ENCODE measurements at places on chromosomes 5 and 9.

- peak; percentile 83 for DNase-seq
Observed at GRCh38 chr5:60277941-60278340, 384.4 kb upstream of the PDE4D start.

- no peak for DNase-seq
Observed at GRCh38 chr9:107389617-107390071, 99.9 kb downstream of the KLF4 start.

DNA sequence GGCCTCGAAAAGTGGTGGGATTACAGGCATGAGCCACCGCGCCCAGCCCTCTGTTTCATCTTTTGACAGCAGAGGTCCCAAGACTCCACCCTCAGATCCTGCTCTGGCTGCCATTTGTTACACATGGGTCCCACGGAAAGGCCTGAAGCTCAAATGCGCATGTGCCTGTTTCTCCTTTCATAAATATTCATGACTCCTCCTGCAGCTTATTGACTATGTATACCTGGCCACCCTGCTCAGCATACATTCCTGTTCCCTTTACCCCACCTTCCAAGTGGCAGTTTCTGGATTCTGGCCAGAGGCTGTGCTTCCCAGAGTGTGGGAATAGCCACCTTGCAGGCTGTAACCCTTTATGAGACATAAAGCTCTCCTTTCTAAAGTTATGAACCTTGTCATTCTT lies 46.5 kb downstream of the AUH start:
- no peak for DNase-seq

- no peak for DNase-seq
Observed at GRCh38 chr5:58750036-58750435, 167.2 kb downstream of the RAB3C start.

DNA sequence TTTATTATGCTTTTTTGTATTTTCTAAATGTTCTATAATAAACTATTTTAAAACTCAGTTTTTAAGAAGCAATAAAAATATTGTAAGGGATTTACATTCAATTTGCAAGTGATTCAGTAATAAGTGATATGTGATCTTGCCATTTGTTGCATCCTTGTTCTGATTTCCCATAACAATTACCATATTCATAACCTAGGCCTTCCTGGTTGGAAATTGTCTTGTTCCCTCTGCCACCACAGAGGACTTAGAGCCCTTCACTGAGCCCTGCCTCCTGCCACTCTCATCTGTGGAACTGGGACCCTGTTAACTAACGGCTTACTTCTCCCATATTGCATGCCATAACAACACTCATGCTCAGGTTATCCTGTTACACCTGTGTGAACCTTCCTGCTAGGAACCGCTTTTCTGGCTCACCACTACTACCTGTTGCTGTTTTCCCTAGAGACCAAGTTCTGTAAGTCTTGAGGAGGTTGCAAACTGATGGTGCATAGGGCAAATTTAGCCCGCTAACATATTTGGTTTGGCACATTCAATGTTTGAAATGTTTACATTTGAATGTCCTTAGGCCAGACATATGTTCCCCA lies 32.9 kb upstream of the DTWD2 start:
- DNase-seq: no peak

GRCh38 chr5:139839918-139840317 lies 44.3 kb downstream of the PSD2 start:
- no peak for DNase-seq

- DNase-seq: no peak
Observed at GRCh38 chr5:75152860-75153259, 83.8 kb downstream of the ANKRD31 start.

DNA sequence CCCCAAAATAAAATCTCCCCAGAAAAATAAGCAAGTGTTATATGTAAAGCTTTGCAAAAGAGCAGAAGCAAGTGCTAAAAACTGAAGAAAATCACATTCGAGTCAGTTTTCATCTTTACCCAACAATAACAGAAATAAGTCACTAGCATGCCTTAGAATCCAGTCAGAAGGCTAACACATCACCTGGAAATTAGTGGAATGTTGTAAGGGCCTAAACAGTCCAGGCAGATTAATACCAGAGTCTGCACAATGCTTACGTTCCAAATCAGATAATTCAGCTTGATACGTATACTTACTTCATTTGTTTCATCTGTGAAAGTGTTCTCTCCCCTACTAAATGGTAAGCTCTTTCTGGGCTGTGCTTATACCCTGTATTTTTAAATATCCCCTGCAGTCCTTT lies 42.7 kb downstream of the SUSD1 start:
- DNase-seq: no peak

- no peak for DNase-seq
Observed at GRCh38 chr9:136438548-136439480, 831 bp downstream of the INPP5E start.

- no peak for DNase-seq
Observed at GRCh38 chr9:91655658-91656057, 232.0 kb upstream of the NFIL3 start.

DNA sequence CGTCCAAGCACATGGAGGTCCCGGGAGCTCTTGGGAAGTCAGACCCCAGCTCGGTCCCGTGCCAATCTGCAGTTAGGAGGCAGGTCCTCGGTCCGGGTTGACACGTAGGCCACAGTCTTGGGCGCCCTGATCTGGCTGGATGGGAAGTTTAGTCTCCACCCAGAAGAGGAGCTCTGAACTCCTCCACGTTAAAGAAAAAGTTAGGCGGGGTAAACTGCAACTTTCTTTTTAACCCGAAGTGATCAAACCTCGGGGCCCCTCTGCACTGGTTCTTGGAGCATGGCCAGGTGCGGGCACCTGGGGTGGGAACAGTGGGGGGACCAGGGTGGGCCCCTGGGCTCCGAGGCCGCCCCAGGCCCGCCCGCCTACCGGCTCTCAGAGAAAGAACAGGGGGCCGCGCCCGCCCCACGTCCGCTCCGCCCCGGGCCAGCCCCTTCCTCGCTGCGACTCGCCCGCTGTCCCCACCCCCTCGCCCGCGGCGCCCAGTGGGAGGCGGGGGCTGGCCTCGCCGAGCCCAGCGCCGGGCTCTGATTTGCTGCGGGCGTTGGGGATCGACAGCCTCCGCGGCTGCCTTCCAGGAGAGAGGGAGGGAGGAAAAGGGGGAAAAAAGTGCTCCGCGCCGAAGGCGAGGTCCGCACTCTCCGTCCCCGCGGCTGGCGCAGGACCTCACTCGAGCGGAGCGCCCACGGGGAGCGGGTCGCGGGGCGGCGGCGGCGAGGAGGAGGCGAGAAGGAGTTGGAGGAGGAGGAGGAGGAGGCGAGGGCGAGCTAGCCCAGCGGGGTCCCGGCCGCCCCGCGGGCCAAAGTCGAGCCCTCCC lies at the start of gene COL5A1:
Gene COL5A1 (plus strand): TSS at position 631 of the 817 bp plus-strand sequence. CDS start 385 bp downstream, outside the sequence.
- DNase-seq: no peak

DNA sequence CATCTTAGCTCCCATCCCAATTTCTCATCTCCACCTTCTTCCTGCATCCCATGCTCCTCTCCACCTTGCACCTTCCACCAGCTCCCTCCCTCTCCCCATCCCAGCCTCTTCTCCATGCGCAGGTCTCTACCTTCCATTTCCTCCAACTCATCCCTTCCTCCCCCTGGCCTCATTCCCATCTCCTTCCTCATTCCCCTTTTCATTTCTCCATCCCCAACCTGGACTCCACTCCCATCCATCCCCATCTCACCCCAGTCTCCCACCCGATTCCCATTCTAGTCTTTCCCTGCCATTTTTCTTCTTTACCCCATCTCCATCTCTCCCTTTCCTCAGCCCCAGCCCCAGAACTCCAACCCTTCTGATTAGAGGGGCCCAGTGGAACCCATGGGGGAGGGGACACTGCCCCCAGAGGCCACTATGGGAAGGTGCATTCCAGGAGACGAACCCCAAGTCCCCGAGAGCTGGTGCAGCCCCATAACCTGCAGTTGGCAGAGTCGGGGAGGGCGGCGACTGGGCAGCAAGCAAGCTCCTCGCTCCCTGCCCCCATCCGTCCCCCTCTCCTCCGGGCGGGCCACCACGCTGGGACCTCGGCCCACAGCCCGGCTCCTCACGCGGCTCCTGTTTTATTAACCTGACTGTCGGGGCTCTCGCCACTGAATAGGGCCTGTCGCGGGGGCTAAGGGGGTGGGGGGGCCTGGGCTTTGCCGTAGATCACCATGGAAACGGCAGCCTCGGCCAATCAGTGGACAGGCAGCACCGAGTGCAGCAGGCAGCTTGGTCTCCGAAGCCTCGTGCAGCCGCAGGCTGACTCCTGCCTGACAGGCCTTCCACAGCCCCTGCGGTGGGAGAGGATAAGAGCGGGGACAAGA lies 66.7 kb downstream of the PCDH1 start:
- DNase-seq: no peak

GRCh38 chr9:107744873-107745272 lies 255.3 kb upstream of the KLF4 start:
- no peak for DNase-seq

DNA sequence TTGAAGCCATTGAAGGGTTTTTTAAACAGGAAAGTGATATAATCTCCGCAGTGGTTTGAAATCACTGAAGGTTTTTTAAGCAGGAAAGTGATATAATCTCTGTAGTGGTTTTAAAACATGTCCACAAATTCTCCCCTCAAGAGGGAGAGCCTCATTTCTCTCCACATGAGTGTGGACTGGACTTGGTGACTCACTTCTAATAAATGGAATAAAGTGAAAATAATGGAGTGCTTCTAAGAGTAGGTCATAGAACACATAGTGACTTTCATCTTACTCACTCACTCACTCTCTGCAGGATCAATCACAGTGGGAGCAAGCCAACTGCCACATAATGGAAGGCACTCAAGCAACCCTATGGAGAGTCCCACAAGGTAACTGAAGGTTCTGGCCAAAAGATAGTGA lies 12.0 kb downstream of the CTNNAL1 start:
- DNase-seq: peak; percentile 26

GRCh38 chr5:107330903-107331302 lies 339.8 kb downstream of the EFNA5 start:
- no peak for DNase-seq

- no peak for DNase-seq
Observed at GRCh38 chr5:109089191-109089590, 320.6 kb downstream of the PJA2 start.

GRCh38 chr9:93565089-93565488 lies 11.3 kb upstream of the PHF2 start:
- DNase-seq: no peak

DNA sequence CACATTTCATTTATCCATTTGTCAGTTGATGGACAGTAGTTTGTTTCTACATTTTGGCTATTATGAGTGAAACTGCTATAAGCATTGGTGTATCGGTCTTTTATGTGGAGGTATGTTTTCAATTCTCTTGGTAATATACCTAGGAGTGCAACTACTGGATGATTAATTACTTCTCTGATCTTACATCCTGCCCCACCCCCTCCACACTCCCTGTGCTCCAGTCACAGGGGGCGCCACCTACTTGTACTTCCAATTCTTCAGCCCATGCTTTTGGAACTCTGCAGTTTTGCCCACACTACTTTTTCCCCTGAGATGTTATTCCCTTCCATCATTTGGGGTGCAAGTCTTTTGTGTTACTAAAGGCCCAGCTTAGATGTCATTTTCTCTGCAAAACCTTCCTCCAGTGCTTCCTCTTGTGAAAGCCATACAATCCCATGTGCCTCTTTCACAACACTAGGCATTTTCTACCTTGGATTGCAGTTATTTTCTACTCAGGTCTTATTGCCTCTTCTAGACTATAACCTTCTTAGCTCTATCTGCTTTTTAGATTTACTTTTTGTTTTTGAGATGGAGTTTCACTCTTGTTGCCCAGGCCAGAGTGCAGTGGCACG lies 42.1 kb downstream of the SEC61B start:
- DNase-seq: no peak

DNA sequence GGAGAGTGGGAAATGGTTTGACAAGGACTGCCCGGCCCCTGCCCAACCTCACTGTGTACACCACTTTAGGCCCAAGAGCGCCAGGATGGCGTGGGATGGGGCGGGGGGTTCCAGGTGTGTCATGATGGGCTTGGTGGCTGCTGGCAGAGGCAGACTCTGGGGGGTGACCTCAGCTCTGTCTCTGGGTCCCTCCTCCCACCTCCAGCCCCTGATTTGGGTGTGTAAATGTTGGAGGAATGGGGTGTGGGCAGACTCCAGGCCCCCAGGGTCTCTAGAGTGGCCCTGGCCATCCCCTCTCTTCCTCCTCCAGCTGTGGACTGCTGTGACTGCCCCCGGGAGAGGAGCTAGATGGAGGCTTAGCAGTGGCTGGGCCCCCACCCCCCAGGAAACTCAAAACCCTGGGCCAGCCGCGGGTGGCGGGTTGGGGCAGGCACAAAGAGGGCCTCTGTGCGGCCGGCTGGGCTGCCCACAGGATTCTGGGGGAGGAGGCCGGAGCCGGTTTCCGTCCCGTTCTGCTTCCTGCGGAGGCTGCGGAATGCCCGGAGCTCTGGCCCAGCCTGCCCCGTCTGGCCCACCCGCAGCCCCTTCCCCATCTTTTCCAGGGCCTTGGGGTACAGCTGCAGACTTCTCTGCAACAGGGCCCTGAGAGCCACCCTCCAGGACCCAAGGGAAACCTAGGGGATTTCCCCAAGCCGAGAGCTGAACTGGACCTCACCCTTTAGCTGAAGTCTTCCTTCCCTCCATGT lies 23.1 kb downstream of the CXXC5 start:
- DNase-seq: peak; percentile 23

- DNase-seq: no peak
Observed at GRCh38 chr9:135552021-135552697, 6.2 kb downstream of the OBP2A start.

GRCh38 chr5:3100921-3101551 lies 349.6 kb upstream of the IRX2 start:
- no peak for DNase-seq

DNA sequence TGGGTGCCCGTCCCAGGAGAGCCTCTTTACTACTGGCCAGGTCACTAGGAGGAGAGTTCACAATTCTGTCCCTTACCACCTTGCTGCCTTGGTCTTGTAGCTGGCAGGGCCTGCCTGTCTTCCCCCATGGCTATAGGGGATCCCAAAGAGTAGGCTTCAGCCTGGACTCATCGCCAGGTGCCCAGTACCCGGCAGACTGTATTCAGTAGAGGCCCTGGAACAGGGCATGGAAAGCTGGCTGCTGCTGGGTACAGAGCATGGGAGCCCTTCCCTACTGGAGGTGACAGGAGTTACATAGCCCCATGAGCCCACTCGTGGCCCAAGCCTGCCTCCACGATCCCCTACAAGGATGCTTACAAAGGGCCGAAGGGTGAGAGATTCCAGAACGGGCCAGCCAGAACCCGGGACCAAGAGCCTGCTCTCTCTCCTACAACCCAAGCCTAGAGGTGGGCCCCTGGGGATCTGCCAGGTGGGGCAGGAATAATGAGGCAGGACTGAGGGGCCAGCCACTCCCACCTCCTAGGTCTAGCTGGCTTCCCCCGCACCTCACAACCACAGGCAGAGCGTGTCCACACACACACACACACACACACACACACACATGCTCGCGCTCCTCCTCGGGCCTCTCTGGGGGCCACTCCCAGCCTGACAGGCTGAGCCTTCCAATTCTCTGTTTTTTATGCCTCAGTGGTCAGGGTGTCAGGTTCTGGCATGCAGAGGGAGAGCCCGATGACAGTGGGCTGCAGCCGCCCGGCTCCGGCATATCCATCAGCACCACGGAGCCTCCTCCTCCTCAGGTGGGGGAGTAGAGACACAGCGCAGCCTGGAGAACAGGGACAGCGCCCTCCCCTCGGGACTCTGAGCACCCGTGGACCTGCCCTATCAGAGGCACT lies 186.0 kb downstream of the PAX5 start:
- no peak for DNase-seq
